ENCODE measurements at places on chromosomes 5 and 9.

- DNase-seq, result no peak
These were observed 104.6 kb upstream of the RETREG1 start for GRCh38 chr5:16721151-16722096.

DNA sequence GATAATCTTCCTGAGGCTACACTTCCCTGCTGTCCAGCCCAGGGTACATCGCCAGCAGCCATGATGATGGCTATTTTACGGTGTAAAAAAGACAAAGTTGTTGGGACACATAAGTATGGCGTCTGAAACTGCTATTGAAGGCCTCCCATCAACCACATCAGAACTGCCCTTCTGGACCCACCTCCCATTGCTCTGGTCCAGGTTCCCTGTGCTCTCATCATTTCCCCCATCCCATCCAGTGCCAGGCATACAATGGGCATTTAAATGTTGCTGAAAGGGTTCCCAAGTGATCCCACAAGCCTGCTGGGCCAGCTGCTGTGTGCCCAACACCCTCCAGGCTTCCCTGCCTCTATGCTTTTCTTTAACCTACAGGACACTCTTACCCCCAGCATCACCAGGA lies 10.6 kb downstream of the IL9 start:
- no peak for DNase-seq

DNA sequence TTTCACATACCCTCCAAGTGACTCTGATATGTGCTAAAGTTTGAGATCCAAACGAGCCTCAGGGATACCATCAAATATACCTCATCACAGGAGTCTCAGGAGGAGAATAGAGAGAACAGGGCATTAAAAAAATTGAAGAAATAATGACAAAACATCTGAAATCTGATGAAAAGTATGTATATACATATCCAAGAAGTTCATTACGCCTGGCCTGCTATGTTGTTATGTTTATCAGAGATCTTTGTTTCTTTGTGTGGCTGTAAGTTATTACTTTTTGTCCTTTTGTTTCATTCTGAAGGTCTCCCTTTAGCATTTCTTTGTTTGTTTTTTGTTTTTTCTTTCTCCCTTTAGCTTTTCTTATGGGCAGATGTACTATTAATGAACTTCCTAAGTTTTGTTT lies 2.5 kb upstream of the CCL19 start:
- no peak for DNase-seq

DNA sequence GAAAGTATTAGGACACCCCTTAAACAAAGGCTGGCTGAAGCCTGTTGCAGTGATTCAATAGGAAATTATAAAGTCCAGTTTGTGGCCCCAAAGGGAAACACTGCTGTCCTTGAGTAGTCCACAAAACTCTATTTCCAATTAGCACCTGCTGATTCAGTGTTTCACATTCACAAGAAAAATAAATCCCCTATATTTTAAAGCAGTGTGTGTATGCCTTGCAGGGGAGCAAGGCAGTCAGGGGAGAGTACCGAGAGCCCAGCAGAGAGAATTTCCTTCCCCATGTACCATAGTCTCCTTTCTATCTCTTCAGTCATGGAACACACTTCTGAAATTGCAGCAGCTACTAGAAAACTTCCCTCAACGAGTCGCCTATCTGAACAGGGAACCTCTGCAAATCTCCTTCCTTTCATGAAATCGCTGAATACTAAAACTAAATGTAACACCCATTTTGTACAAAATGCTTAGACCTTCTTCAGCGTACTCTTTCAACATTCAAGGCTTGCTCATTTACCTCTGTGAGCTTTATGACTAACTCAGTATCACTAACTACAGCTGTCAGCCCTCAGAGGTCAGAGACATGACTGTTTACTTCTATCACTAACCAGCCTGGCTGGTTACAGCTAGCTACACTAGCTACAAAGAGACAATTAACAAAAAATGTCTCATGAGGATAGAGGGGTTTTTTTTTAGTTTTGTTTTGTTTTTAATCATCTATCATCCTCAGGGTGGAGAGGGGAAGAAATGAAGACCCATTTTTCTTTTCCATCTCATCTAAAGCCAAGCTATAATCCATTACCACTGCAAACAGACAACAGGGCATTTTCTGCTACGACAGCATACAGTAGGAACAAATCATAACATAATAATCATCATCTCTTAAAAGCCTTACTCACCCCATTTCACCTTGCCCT lies 188.7 kb downstream of the EBF1 start:
- DNase-seq, result no peak

DNA sequence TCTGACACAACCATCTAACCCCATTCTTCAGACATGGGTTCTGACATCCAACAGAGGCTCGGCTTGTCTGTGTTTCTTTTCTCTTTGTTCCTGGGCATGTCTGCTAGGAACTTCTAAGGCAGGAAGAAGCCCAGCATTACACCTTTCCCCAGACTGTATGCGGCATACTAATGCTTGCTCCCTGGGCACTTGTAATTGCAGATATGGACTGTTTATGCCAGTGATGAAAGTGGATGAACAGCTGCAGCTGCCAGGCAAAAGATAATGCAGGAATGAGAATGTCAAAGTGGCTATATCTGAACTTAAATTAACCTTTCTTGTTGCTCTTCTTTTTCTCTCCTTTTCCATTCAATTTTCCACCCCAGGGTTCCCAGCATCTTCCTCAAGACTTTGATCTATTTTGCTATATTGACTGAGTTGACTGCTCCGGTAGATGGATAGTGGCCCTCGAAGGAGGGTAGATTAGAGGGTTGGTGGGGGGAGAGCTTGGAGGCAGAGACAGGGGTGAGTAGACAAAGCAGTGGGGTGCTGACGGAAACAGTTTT lies 344.4 kb downstream of the MAN2A1 start:
- DNase-seq, result no peak

GRCh38 chr5:129991780-129992179 lies 87.5 kb downstream of the CHSY3 start:
- no peak for DNase-seq

DNA sequence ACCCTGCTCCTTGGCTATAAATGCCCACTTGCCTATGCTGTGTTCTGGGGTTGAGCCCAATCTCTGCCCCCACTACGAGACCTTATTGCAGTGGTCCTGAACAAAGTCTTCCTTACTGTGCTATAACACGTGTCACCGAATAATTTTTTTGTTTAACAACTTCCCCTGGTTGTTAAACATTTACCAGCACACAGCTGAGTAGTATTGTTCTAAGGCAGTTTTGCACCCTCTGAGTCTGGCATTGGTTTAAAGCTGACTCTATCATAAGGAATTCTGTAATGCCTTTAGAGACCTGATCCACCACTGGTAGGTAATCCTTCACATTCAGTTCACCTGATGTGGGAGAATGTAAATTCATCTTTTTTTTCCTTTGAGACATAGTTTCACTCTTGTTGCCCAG lies 25.6 kb upstream of the ANKRD31 start:
- DNase-seq, result no peak

- DNase-seq, result no peak
These were observed 87.2 kb downstream of the KCNIP1 start for GRCh38 chr5:170591054-170591453.

DNA sequence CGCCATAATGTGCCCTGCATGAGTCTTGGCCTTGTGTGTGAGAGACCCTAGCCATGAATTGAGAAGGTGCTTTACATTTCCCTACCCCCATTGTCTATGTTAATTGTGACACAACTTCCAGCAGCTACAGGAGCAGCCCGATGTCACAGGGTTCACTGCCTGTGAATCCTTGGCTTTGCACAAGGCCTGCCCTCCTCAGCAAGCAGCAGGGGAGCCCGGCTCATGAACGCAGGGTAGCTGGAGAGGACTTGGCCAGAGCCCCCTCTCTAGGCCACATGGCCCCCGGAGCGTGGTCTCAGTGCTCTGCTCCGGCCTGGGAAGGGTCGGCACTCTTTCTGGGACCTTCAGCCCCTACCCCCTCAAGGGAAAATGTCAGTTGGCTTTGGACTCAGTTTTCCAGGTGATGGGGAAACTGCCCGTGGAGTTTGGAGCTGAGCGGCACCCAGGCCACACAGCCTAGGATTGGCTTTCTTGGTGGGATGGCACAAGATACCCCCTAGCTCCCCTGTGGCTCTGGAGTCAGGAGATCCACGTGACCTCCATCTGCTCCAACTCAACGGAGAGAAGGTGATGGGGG lies 160.8 kb downstream of the DAB2IP start:
- no peak for DNase-seq

DNA sequence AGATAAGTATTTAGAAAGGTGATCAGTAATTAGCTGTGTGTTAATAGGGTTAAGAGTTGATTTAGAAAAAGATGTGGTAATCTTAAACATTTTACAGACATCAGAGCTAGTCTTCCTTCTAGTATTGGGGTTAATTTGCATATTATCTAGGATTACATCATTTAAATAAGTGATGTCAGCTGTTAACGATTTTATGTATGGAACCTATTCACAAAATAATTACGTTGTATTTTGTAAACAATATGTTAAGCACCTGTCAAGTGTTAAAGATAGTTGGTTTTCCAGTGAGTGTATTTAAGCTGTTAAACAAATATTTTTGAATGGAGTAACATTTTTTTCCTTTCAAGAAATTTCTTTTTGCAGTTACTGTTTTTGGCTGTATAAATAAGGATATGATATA lies 2.2 kb downstream of the DCP2 start:
- no peak for DNase-seq
